Left renal pelvis (tissue), 4 donors: ENCODE measurements at places on chromosomes 3 and 15. TPM values are rescaled to one million over a fixed set of nuclear protein-coding genes. Genes with fewer than 3 reads are reported as not detected.

Gene CD200
- 43.9 TPM for polyA plus RNA-seq

Gene DAZL
- not detected for polyA plus RNA-seq

Gene TMEM43
- 51.0 TPM for polyA plus RNA-seq

Gene C3orf85
- 14.5 TPM for polyA plus RNA-seq

- DNase-seq, result no peak
Measured at GRCh38 chr3:126770096-126770495, 66.1 kb downstream of the CHCHD6 start.

- DNase-seq, result no peak
Measured at GRCh38 chr15:73900095-73900712, 26.1 kb upstream of the LOXL1 start.

DNA sequence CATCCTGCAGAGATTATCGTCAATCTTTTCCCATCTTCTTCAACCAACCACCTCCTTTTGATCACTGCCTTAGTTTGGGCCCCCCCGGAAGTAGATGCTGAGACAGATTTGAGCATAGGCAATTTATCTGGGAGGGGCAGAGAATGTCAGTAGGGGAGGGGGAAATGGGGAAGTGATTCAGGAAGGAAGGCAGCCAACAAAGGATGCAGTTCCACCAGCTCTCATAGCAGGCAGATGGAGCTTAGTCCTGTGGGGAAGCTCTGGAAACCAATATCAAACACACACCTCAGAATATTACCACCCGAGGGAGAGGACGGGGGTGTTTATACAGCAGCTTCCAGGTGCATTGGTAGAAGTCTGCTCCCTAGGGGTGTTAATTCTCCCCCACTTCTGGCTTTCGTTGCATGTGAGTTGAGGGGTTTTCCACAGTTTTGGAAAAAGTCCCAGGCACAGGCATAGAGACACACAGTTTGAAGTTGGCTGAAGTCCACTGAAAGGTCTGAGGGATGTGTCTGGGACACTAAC, 91.5 kb upstream of the TNFAIP8L3 start:
- DNase-seq, result no peak

GRCh38 chr3:177681156-177681555, 483.9 kb upstream of the TBL1XR1 start:
- DNase-seq, result no peak

DNA sequence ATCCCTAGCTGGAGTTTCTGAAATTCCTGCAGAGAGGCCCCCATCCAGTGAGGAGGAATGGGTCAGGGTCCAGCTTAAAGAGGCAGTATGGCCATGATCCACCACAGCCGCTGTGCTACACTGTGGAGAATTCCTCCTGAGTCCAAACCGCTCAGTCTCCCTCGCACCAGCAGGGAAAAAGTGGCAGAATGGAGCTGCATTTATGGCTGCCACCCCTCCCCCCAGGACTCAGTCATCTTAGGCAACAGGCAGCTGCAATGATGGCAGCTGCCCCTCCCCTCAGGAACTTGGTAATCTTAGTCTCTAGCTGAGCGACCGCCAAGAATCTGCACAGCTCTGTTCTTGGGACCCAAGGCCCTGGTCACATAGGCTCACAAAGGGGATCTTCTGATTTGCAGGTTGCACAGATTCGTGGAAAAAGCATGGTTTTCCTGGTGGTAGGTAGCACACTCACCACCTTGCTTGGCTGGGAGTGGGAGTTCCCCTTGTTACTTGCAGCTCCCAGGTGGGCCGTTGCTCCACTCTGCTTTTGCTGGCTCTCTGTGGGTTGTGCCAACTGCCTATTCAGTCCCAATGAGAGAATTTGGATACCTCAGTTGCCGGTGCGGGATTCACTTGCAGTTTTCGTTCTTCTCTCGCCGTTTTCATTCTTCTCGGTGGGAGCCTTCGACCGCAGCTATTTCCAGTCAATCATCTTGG, 204.1 kb downstream of the STXBP5L start:
- DNase-seq, result no peak

DNA sequence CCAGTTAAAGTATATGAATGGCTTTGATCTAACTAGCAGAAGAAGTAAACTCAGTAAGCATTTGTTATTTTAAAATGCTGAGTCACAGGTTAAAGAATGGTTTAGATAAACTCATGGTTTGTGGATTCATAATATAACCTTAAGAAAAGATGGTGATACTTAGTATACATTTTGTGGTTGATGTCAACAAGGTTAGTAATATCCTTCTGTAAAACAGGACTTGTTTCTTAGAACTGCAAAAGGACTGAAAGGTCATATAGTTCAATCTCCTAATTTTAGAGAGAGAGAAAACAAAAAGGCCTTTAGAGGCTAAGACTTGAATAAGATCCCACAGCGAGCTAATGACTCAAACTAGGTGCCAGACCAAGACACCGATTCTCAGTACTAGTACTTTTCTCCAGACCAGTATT, 50.0 kb downstream of the STRIT1 start:
- no peak for DNase-seq
